KBM-7 (cell line): ENCODE measurements at places on chromosomes 6 and 20.

DNA sequence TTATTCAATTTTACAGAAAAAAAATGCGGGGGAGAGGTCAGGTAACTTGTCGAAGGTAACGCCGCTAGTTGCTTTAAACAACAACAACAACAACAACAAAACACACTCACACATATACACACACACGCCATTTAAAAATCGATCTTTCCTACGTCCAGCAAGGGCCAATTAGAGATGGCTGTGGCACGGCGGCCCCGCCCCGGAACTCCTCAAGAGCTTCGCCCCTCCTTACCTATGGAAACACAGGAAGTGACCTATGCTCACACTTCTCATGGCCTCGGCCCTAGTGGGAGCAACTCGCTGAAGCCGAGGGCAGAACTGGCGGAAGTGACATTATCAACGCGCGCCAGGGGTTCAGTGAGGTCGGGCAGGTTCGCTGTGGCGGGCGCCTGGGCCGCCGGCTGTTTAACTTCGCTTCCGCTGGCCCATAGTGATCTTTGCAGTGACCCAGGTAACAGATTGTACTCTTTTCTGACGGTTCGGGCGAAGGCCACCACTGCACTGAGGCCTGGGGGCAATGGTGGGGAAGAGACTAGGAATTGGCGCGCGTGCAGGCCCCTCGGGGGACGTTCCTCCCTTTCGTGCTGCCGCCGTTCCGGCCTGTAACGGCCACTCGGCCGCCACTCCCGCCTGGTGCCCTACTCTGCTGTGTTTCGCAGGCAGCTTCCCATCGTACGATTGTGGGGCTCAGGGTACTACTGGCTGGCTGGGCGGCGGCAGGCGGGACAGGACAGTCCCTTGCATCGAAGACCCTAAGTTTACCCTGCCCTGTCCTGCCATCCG is at the start of gene TBP:
Gene TBP, plus strand, starts transcription at position 357 of the 783 bp plus-strand sequence. CDS start 2,661 bp downstream, outside the sequence.
- DNase-seq, result peak; percentile 98

DNA sequence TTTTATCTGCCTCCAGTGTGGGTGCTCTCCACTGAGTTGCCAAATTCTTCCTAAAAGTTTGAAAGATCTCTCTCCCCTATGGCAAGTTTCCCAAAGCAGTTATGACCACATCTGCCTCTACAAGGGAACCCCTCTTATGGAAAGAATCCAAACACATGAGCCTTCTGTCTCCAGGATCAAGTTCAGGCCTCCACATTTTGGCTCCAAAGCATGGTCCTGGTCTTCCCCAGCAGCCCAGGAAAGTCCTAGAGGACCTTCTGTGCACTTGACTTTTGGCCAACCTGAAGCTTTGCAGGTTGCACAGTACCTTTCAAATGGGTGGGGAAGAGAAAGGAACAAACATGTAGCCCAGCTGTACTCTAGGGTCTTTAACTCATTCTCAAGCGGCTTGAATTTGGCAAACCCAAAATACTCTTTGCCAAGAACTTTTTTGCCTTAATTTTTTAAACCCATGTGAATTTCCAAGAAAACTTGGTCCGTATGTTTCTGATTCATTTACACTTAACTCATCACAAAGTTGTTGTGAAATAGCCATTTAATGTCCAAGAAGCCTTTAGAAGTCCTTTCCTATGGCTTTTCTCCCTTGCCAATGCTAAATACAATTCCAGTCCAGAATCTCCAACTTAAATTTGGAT is 240.1 kb upstream of the TBX18 start:
- no peak for DNase-seq

DNA sequence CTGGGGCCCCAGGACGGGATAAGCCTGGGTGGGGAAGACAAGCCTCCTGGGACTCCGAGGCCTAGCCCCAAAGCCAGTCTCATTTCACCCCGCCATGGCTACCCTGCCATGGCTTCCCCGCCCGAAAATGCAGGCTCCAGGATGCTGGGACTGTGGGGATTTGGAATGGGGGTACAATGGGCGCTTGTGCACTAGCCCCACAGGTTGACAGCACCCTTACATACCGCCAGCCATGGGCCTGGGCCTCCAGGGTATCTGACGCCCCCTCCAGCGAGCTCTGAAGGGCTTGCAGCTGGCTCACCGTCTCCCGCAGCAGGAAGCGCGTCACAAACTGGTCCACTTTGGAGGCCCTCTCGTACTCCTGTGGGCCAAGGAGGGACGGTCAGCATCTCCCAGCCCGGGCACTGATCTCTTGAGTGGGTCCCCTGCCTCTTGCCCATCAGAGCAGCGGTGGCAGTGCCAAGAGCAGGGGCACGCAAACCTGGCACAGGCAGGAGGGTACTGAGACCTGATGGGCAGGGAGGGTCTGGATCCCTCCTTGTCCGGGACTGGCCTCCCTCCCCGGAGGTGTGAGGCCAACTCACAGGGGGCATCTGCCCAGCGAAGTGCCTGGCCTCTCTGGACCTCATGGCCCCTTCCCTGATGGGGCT is 2.0 kb upstream of the C20orf144 start:
- no peak for DNase-seq

DNA sequence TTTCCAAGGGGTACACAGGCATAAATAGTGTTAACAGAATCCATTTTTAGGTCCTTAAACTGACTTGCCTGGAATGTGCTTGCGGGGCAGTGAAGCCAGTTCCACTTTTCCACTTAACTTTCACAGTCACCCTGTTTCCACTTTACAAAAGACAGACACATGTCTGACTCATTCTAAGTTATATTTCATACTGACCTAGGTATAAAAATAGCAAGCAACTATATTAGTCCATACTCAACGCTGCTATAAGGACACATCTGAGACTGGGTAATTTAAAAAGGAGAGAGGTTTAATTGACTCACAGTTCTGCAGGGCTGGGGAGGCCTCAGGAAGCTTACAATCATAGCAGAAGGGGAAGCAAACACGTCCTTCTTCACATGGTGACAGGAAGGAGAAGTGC is 88.2 kb downstream of the MTFR2 start:
- DNase-seq, result no peak

GRCh38 chr20:34142121-34142520 is 30.1 kb upstream of the EIF2S2 start:
- no peak for DNase-seq

DNA sequence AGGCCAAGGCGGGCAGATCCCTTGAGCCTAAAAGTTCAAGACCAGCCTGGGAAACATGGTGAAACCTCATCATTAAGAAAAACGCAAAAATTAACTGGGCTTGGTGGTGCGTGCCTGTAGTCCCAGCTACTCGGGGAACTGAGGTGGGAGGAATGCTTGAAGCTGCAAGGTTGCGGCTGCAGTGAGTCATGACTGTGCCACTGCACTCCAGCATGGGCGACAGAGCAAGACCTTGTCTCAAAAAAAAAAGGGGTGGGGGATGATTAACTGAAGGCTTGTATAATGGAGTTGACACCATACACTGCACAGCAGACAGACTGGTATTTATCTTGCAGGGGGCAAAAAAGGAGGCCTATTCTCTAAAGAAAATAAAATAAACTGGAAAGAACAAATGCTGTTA is 27.7 kb downstream of the SRPK1 start:
- DNase-seq, result no peak
